ENCODE measurements at places on chromosomes 12 and 14. TPM values are rescaled to one million over a fixed set of nuclear protein-coding genes. Genes with fewer than 3 reads are reported as not detected.

DNA sequence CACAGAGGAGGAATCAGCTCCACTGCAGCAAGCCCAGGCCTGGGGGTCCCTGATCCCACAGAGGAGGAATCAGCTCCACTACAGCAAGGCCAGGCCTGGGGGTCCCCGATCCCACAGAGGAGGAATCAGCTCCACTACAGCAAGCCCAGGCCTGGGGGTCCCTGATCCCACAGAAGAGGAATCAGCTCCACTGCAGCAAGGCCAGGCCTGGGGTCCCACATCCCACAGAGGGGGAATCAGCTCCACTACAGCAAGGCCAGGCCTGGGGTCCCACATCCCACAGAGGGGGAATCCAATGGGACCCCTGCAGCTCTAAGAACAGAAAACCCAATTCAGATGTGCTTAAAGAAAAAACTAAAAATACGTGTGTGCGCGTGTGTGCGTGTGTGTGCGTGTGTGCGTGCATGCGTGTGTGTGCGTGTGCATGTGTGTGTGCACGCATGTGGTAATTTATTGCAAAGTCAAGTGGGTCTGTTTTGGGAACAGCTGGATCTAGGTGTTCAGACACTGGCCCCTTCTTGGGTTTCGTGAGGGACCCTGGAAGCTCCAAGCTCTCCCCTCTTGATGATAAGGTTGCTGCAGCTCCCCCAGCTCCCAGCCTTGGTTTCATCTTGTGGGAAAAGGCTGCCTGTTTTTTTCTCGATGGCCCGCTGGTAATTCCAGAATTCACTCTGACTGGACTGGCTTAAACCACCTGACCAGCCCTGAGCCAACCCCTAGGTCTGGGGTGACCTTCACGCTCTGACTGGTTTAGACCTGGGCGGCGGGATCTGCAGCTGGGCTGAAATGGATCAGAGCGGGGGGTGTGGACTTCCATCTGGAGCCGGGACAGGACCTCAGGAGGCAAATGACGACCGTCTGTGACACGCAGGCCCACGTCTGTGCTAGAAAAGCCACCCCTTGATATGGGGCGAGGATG, 47.1 kb downstream of the GALNT9 start:
- no peak for DNase-seq

GRCh38 chr14:99441157-99441870, 39.3 kb downstream of the SETD3 start:
- no peak for DNase-seq

Gene SLC25A21
- 1.7 TPM for total RNA-seq

Gene ZBTB42
- 0.73 TPM for total RNA-seq

Gene SOAT2
- total RNA-seq = 0.27 TPM

DNA sequence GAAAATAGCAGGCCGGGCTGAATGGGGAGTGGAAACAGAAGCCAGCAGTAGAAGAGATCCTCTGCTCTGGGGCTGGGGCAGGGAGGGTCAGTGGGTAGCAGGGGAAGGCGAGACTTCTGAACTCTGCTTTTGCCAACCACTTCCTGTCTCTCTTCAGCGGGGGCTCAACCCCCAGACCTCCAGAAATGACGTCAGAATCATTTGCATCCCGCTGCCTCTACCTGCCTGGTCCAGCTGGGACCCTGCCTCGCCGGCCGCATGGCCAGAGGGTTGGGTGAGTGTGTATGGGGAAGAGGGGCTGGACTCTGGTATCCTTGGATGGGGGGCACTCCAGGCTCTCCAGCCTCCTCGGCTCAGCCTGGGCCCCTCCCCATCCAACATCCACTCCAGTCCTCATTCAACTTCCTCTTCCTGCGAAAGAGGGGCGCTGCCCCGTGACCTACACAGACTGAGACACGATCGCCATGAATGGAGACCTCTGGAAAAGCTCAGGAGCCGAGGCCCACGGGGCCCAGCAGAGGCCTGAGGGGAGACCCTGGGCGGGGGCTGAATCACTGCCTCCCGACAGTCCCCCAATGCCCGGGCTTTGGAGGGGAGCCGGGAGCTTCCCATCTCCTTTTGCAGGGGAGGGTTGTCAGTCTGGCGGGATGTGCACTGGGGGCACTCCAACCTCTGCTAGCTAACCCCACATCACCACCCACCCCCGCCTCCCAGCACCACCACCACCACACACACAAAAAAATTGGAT, 458 bp upstream of the HOXC4 start:
- DNase-seq = no peak

Gene CCDC177
- 4.5 TPM for total RNA-seq

Gene CCDC85C
- total RNA-seq = 11.3 TPM

GRCh38 chr12:109559200-109559505, 14.2 kb downstream of the MMAB start:
- no peak for DNase-seq

Gene PRH2
- 0.64 TPM for total RNA-seq

GRCh38 chr14:92848887-92849286, 54.8 kb downstream of the GOLGA5 start:
- DNase-seq = peak; percentile 48

Gene CLEC2B
- total RNA-seq = 3.7 TPM

- DNase-seq = no peak
These were observed 142.4 kb upstream of the SLC16A7 start for GRCh38 chr12:59453475-59453874.

Gene PRR4
- 8.0 TPM for total RNA-seq

DNA sequence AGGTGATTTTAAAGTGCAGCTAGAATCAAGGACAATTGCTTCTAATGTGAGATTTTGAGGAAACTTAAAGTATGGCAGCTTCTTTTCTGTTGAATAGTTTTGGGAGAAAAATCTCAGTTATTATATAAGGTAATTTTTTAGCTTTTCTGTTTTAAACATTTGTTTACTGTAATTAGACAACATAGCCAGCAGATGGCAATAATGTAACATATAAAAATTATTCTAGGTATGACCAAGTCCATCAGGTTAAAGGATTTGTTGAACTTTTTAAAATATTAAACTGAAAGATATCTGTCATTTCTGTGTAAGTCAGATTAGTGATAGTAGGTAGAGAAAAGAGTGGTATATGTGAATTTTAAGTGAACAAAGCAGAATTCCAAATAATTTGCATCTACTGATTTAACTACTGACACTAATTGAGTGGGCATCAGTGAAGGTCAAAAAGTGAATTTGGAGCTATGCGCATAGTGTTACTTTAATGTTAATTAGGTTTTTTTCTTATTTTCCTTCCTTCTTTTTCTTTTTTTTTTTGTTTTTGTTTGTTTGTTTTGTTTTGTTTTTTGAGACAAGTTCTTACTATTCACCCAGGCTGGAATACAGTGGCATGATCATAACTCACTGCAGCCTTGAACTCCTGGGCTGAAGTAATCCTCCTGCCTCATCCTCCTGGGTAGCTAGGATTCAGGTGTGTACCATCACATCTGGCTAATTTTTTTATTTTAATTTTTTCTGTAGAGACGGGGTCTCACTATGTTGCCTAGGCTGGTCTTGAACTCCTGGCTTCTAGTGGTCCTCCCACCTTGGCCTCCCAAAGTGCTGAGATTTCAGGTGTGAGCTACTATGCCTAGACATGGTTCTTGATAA, 18.6 kb downstream of the PRORP start:
- DNase-seq = no peak

GRCh38 chr12:92419201-92419600, 273.6 kb upstream of the BTG1 start:
- no peak for DNase-seq

DNA sequence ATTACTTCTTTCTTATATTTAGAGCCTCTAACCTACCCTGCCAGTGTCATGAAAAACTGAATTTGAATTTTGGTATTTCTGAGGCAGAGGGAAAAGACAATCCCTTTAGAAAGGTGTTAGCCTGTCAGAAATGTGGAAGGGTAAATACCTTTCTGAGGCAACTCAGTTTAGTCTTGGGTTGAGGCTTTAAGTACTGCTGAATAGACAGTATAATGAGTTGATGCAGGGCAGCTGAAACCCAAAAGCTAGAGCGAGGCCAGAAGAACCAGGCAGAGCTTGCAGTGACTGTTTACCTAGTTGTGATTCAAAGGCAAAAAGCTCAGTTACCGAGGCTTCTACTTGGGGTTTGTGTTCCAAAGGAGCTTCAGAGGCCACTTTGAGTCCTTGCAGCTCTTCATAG, 18.7 kb downstream of the ZC2HC1C start:
- no peak for DNase-seq

DNA sequence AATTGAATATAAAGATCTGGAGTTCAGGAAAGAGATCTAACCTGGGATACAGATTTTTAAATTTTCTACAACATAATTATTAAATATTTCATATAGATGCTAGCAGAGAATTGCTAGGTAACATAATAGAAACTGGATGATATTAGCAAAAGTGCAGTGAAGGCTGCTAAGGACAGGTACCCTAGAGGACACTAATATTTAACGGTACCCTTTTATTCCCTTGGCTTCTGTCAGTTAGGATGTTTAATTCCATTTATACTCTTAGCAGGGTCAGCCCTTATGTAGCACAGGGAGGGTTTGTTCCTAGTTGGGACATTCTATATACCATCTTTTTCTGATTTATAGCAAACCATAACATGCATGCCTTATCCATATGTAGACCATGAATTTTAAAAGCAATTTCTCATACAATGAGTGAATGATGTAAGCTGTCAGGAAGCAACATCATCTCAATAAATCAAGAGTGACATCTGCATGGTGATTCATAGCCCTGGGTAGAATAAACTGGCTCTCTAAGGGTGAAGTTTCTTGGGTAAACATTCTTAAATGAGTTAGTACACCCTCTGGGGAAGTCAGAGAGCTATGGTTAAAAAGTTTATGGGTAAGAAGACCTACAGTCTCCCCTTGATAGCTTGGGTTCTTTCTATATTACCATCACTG, 404.4 kb upstream of the MGAT4C start:
- DNase-seq = no peak

Gene SLC7A8
- total RNA-seq = 12.1 TPM

- no peak for DNase-seq
These were observed 1.2 kb downstream of the GNPNAT1 start for GRCh38 chr14:52790011-52790755.

DNA sequence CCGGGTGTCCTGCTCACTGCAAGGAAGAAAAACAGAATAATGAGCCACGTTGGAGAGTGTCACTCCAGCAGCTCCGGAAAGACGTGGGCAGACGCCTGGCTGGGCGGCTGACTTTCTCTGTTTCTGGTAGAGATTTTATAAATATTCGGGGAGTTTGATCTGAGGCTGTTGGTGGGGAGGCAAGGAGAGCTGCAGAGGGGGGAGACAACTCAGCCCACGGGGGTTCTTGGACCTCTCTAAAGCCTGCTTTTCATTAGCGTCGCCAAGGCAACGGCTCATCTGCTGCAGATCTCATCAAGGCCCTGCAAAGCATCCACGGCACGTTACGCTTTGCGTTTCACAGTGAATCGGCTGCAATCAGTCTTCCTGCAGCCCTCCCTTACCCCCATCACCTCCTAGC, 207.2 kb downstream of the ZFP36L1 start:
- no peak for DNase-seq

GRCh38 chr14:54356172-54356571, 40.6 kb upstream of the CDKN3 start:
- DNase-seq = no peak

Data from cerebellum (tissue), 4 donors.